Fibroblast of skin of left quadriceps (primary cell): ENCODE measurements at places on chromosomes 1 and 21.

- no peak for DNase-seq
These were observed 131.3 kb downstream of the PEX14 start for GRCh38 chr1:10606064-10606463.

DNA sequence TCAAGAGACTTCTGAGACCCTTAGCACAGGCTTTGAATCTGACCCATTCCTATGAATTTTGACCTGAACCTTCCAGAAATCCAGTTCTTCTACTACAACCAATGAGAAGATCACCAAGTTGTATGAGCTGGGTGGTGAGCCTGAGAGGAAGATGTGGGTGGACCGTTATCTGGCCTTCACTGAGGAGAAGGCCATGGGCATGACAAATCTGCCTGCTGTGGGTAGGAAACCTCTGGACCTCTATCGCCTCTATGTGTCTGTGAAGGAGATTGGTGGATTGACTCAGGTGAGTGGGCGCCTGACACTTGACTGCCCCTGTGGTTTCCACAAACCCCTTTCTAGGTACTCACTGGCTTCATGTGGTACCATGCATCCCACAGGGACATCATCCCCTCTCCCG lies 20.0 kb upstream of the PIGV start:
- DNase-seq = no peak

DNA sequence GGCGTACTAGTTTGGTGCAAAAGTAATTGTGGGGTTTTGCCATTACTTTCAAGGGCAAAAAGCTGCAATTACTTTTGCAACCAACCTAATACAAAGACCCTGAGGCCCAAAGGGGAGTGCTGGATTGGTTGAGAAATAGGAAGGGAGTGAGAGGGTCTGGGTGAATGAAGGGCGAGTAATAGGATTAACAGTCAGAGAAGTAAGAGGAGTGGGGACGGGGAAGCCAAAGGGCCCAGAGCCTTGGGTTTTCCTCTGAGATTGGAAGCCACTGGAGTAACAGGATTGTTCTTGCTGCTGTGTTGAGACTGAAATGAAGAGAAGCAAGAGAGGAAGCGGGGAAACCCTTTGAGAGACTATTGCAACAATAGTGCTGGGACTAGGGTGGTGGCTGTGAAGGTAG lies 19.0 kb upstream of the PRELP start:
- no peak for DNase-seq

DNA sequence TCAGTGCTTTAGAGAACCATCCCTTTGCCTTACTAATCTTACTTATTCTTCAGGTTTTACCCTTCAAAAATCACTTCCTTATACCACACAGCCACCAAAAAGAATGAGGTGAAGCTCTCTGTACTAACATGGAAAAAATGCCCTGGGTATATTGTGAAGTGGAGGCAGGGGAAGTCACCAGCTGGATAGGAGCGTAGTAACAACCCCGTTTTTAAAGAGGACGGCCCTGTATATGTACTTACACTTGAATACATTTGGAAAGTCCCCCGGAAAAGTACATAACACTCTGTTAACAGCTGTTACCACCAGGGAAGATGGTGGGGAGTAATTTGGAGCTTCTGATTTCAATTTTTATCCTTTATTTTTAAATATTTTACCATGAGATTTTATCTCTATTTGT lies 28.2 kb upstream of the KHDRBS1 start:
- no peak for DNase-seq

GRCh38 chr1:48761986-48762385 lies 14.7 kb downstream of the BEND5 start:
- peak; percentile 24 for DNase-seq

DNA sequence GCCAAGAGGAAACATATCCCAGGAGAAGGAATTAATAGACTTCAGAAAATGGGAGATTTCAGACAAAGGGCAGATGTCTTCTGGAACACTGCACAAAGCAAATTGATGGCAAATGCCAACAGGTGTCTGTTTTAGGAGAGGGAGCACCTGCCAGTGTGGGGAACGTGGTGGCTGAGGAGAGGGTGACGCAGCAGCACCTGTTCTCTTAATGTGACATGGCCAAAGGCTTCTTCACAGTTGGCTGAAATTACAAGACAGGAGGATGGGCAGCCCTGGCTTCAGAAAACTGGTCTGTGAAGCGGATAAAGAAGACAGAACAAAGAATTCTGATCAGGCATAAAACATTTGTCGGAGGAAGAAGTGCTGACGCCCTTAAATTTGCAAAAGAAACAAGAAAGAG lies 178.7 kb upstream of the RUNX1 start:
- no peak for DNase-seq

DNA sequence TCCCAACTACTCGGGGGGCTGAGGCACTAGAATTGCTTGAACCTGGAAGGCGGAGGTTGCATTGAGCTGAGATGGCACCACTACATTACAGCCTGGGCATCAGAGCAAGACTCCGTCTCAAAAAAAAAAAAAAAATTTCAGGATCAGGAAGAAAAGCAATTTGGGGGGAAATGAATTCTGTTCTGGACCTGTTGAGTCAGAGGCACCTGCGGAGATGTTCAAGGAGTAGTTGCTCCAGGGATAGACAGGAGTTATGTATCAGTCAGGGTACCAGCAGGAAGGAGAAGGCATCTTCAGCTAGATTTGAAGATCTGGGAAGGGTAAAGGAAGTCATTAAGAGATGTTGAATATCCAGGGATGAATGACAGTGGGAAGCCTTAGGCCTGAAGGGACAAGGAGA lies 2.9 kb upstream of the RHBDL2 start:
- no peak for DNase-seq

GRCh38 chr21:28663754-28664153 lies 328.9 kb downstream of the LTN1 start:
- no peak for DNase-seq

DNA sequence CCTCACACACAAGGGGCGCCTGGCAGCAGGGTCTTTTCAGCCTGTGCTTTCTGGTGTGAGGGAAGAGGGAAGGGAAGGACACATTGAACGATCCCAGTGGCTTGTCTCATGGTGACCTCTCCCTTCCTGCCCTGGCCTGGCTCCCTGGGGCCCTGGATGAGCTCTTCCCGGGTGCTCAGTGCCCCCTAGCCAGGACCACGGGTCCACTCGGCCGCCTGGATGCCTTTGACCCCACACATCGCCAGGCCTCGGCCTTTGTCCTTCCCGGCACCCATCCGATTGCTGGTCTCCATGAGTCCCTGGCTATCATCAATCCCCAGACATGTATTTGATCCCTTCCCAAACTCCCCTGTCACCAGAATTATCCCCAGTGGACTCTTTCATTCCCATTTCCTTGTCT lies 6.0 kb upstream of the TFF3 start:
- no peak for DNase-seq

- no peak for DNase-seq
These were observed 94.7 kb upstream of the RUNX3 start for GRCh38 chr1:25024615-25025350.

- no peak for DNase-seq
These were observed at the start of gene SLC2A5 for GRCh38 chr1:9069326-9070100. TSS of gene SLC2A5 (minus strand) at chr1:9069635. CDS start at chr1:9069536, 99 bp downstream.

DNA sequence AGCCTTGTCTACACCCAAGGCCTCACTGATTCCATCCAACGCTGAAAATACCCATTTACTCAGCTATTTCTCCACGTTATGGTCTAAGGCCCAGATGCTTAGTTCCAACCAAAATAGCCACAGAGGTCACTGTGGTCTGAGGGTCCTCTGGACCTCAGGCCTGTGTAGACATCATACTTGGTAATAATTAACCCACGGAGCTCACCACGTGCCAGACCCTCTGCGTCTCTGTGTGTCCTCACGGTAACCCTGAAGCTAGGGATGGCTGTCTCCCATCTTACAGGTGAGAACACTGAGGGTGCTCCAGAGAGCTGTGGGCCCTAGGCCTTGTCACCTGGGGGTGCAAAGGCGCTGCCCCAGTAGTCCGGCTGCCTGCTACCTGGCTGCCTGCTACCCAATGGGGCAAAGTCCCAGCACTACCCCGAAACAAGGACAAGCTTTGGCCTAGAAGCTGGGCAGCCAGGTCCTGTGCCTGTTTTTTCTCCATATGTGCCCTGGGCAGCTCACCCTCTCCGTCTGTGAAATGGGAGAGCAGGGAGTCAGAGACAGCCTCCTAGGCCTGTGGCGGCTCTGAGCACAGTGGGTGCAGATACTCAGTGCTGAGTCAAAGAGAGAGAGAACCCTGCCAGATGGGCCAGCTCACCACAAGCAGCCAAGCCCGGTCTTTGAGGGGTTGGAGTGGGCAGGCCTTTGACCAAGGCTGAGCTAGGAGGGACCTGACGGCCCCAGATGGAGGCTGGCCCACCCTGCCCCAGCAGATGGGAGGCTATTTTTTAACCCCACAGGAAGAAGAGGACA lies 17.0 kb upstream of the RUNX3 start:
- no peak for DNase-seq

DNA sequence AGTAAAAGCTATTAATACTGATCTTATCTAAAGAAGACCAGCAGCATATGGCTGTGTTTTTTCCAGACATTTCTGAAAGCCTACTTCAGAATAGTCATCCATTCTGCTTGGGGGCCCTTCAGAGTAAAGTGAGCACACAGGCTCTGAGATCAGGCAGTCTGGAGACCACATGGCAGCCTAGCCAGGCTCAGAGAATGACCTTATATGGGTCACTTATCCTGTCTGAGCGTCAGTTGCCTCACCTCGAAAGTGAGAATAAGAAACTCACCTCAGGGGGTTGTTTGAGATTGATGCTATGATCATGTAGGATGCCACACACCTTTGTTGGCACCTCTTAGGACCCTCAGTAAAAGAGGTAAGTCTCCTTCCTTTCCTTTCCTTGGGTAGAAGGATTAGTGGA lies 270.4 kb downstream of the GRIK1 start:
- DNase-seq = no peak
